ENCODE measurements at places on chromosomes 5 and 9.

- DNase-seq: no peak
Measured at GRCh38 chr5:6763191-6763590, 50.0 kb downstream of the TENT4A start.

DNA sequence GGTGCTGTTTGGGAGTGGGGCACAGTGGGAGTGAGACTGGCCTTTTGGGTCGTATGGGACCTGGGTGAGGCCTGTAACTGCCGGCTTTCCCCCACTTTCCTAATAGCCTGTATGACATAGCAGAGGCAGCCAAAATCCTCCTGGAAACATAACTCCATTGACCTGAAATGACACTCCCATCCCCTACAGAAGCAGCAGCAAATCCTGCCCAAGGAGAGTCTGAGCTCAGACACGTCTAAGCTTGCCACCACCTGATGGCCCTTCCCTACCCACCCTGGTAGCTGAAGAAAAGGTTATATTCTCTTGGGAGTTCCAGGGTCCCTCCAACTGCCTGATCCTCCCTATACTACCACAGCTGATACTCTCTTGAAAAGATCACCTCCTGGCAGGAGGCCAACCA lies 179.8 kb upstream of the ARRDC3 start:
- DNase-seq: no peak

DNA sequence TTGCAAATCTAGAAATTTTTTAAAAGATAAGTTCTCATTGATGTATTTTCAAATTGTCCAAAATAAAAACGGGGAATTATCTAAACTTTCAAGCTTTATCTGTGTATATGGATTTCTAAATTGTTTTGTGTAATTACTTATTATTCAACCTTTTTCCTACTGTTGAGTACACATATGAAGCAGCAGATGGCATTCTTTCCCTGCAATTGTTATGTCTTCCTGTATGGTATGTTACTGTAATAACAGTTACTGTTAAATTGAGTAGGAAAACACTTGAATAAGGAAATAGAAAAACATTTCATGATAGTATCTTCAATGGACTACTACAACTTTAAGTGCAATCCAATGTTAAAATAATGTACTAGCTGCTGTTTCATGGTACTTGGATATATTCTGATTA lies 124.8 kb downstream of the RANBP17 start:
- DNase-seq: no peak

DNA sequence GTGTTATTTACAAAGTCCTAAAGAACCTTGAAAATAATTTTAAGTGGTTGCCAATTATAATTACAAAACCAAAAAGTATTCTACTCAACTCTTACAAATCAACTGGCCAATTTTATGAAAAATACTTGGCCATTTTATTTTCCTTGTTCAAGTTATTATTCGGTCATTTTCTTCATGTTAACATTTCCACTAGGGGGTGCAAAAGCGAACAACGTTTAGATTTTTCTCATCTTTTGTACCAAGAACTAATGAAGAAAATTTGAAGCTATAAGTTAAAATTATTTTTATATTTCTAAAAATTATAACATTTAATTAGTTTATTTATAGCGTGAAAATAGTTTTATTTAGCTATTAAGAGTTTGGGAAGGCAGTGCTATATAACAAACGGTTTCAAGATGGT lies 1453.3 kb downstream of the MAT2B start:
- DNase-seq: no peak

GRCh38 chr5:96117771-96118651 lies 156.4 kb upstream of the ELL2 start:
- DNase-seq: peak; percentile 3

DNA sequence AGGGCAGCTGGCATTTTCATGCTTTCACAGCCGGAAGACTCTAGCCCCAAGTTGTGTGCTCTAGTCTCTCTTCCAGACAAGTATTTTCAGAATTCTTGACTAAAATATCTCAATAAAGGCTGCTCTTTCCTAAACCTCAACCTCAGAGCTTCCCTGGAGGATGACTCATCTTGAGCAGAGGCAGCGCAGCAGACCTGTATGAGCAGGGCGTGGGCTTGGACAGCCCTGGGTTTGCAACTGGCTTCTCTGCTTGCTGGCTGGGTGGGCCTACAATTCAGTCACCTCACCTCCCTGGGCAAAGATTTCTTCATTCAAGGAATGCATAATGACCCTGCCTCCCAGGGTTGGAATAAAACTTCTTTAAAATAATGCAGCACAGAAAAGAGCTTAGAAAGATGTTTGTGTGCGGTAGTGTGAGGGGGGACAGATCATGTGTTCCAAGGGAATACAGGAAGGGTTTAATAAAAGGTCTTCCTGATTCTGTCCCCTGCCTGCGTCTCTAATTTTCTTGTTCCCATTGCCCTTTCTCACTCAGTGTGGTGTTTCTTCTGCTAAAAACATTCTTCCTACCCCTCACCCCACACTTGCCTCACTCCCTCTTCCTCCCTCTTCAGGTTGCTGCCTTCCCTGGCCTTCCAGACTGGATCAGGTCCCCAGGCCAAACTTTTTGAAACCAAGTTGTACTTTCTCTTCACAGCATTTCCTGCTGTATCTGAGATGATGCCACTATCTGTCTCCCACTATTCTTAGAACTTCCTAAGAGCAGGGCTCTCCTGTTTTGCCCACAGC lies 39.4 kb upstream of the MAP1B start:
- DNase-seq: no peak

DNA sequence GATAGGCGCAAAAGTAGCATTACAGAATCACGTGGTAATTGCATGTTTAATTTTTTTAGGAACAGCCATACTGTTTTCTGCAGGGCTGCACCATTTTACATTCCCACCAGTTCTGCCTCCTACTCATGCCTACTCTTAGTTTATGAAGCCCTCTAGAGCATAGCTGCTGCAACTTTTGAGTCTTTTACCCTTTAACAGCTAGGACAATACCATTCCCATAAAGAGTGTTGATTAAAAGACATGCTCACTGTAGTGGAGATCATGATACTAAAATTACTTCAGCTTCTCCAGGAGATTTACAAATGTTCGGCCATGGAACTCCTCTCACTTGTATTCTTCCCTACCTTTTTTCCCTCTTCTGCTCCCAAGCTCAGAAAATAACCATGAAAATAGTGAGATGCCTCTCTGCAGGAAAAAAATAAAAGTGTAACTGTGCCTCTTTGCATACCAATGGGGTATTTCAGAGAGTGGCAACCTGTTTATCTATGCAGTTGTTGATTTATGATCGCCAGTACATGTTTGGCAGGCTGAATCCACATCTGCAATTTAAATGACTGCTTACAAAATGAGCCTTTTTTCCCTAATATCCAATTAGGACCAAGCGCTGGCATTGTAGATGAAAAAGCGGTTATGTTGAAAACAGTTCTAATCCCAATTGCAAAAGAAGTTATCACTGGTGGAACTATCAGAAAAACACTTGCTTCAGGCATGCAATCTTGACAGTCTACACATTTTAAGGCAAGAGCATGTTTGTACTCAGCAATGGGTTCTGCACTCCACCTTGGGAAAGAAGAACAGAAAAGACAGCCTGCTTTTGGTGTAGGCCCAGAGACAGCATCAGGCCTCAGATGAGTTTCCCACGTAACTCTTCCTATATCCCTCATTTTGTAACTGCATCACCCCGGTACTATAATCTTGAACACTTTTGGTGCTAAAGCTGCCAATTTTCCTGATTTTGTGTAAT lies 131.1 kb downstream of the ADAMTSL1 start:
- DNase-seq: peak; percentile 42

- DNase-seq: no peak
Measured at GRCh38 chr9:123246534-123246933, 21.9 kb downstream of the STRBP start.
